ENCODE measurements at places on chromosomes 4 and X.

GRCh38 chr4:165810726-165811125 lies 62.3 kb upstream of the TLL1 start:
- no peak for DNase-seq

GRCh38 chr4:15340332-15340731 lies 87.5 kb upstream of the C1QTNF7 start:
- no peak for DNase-seq

GRCh38 chr4:125707397-125707796 lies 392.6 kb downstream of the FAT4 start:
- no peak for DNase-seq

DNA sequence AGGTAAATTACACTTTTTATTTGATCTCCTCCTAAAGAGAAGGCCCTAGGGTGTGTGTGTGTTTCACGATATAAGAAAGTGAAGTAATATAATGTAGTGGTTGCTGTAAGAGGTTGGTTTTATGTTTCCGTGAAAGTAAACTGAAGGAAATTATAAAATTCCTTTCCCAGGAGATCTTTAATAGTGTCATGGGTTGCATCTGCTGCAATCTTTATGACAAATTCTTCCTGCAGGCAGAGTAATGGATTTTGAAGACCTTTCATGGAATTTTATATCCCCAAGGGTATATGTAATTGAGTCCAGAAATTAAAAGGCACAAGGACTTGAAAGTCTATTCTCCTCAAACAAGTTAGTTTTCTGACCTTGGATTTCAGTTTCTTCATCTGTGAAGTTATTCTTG lies 538.6 kb downstream of the ANKRD50 start:
- DNase-seq, result no peak

DNA sequence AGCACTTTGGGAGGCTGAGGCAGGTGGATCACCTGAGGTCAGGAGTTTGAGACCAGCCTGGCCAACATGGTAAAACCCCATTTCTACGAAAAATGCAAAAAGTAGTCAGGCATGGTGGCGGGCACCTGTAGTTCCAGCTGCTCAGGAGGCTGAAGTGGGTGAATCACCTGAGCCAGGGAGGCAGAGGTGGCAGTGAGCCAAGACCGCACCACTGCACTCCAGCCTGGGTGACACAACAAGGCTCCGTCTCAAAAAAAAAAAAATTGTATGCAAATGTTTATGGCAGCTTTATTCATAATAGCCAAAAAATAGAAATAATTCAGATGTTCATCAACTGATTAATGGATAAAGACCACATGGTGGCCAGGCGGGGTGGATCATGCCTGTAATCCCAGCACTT lies 9.8 kb upstream of the NOCT start:
- DNase-seq, result no peak

Data from stimulated activated CD8-positive, alpha-beta memory T cell treated with anti-CD3 and anti-CD28 coated beads, Interleukin-12 subunit alpha, Interleukin-12 subunit beta, amount 100 ng/mL, for 4 hours (primary cell).